Left ventricle myocardium inferior (tissue), 1 donor: ENCODE measurements at places on chromosomes 7 and 10. TPM values are rescaled to one million over a fixed set of nuclear protein-coding genes. Genes with fewer than 3 reads are reported as not detected.

DNA sequence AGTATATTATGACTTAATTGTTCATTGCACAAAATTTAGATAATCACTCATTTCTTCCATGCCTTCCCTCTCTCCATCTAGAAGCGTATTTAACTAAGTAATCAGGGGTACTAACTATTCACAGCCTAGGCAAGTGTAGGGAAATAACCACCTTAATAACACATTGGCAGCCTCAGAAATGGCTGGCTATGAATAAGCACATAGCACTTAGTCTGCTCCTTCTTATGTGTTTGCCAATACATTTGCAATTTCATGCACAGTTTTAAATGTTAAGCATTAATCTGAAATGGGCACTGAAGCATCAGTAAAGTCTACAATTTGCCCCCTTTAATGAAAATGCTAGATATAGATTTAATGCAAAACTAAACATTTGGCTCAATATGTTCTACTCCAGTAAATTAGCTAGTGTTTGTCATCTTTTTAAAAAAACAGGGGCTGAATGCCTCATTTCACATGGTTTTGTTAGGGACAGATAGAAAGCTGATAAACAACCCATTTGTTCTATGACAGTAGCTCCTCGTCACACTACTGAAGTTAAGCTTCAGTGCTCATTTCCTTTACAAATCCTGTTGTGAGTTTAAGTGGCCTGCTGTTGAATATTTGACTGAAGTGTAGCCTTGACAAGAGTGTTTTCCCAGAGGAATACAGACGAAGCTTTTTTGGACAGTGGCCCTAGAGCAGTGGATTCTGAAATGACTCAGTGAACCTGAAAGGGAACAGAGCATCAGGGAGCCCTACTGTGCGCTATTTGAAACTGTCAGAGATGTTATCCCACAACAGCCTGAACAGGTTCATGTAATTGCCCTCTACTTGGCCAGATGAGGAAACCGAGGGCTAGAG, 30.5 kb downstream of the HHEX start:
- no peak for DNase-seq

- DNase-seq: no peak
Observed at GRCh38 chr10:119715628-119716505, 10.0 kb upstream of the INPP5F start.

ACTL6B gene
- not detected for total RNA-seq

DDC gene
- total RNA-seq: not detected

MKI67 gene
- total RNA-seq: 1.2 TPM
